ENCODE measurements at places on chromosomes 1 and 21. TPM values are rescaled to one million over a fixed set of nuclear protein-coding genes. Genes with fewer than 3 reads are reported as not detected.
A peak's percentile ranks its signal among the peaks of the same experiment; 100 is the strongest.

DNA sequence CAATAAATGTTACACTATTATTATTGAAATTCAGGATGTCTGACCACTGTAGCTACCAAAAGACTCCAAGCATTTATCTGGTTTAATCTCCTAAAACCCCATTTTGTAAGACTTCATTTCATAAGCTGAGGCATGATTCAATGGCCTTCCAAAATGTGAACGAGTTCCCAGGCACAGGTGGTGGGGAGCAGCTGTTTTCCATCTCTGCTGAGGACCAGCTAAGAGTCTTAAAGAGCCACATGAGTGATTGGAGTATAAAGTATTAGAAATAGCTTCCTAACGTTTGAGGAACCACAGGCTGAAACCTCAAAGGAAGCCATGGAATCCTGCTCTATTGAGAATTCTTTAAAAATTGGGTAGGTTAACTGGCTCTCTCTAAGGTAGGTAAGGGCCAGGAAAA, 44.9 kb downstream of the SEC16B start:
- H3K4me3 ChIP-seq: no peak overlapping the region
- no peaks in the 10 kb centered on the region for H3K27me3 ChIP-seq
- no peak for DNase-seq
- H3K4me1 ChIP-seq: no peaks in the 10 kb centered on the region

DNA sequence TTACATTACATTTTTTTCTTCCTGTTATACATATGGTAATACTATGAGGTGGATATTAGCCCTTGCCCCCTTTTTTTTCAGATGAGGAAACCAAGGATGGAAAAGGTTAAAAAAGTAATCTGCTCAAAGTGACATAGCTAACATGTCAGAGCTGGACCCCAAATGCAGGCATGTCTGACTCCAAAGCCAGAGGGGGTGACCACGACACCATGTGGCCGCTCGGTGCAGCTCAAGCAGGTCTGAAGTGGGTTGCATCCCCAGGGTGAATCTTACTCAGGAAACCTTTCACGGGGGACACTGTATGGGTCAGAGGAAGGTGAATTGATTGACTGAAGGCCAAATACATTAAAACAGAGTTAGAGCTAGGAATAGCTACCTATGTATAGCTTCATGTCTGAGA, 34.8 kb downstream of the CD34 start:
- H3K4me1 ChIP-seq: peaks cover 33% of the 10 kb centered on the region
- no peak overlapping the region for H3K27ac ChIP-seq
- no peaks in the 10 kb centered on the region for H3K36me3 ChIP-seq
- H3K4me3 ChIP-seq: no peak overlapping the region

DNA sequence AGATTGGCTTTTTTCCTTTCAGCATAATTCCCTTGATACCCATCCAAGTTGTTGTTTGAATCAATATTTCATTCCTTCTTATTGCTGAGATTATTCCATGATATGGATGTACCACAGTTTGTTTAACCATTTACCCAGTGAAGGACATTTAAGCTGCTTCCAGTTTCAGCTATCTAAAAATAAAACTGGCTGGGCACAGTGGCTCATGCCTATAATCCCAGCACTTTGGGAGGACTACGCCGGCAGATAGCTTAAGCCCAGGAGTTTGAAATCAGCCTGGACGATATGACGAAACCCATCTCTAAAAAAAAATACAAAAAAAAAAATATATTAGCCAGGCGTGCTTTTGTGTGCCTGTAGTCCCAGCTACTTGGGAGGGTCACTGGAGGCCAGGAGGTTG, 32.6 kb downstream of the SEMA6C start:
- H3K36me3 ChIP-seq: peaks cover 7% of the 10 kb centered on the region
- DNase-seq: no peak
- no peak overlapping the region for H3K4me3 ChIP-seq
- H3K27me3 ChIP-seq: no peaks in the 10 kb centered on the region
- H3K4me1 ChIP-seq: no peaks in the 10 kb centered on the region

GRCh38 chr1:212635141-212635631, 26.6 kb downstream of the ATF3 start:
- no peaks in the 10 kb centered on the region for H3K27me3 ChIP-seq
- H3K4me1 ChIP-seq: peaks cover 22% of the 10 kb centered on the region
- H3K4me3 ChIP-seq: no peak overlapping the region
- no peaks in the 10 kb centered on the region for H3K36me3 ChIP-seq
- no peak for DNase-seq

DNA sequence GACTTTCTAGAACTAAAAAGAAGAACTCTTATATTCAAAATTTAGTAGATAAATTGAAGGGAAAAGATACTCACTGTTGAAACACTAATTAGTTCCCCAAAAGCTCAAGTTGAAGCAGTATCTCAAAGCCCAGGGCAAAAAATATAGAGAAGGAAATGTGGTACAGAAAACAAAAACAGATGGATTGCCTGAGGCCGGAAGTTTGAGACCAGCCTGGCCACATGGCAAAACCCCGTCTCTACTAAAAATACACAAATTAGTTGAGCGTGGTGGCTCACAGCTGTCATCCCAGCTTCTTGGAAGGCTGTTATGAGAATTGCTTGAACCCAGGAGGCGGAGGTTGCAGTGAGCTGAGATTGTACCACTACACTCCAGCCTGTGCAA, 36.0 kb downstream of the FAM177B start:
- H3K27ac ChIP-seq: no peak overlapping the region
- H3K27me3 ChIP-seq: no peaks in the 10 kb centered on the region
- no peaks in the 10 kb centered on the region for H3K4me1 ChIP-seq

DNA sequence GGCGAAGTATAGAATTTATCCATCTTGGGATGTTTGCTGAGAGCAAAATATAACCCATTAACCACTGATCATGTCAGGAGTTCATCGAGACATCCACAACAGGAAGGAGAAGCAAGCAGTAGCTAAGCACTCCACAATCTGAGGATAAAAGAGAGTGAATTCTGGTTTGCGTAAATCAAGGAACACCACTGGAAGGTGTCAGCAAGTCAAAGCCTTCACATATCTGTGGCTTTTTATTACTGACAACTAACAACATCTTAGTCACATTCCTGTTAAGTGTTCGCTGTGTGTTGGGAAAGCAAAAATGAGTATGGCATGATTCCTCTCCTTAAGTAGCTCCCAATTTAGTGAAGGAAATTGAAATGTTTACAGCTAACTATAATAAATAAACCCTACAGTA, 44.5 kb upstream of the DARS2 start:
- peaks cover 43% of the 10 kb centered on the region for H3K36me3 ChIP-seq
- H3K27me3 ChIP-seq: no peaks in the 10 kb centered on the region
- H3K27ac ChIP-seq: no peak overlapping the region
- no peak overlapping the region for H3K4me3 ChIP-seq

GRCh38 chr1:198892065-198892464, 253.2 kb downstream of the PTPRC start:
- H3K4me3 ChIP-seq: no peak overlapping the region
- no peak for DNase-seq
- H3K27me3 ChIP-seq: no peaks in the 10 kb centered on the region
- no peaks in the 10 kb centered on the region for H3K36me3 ChIP-seq

DNA sequence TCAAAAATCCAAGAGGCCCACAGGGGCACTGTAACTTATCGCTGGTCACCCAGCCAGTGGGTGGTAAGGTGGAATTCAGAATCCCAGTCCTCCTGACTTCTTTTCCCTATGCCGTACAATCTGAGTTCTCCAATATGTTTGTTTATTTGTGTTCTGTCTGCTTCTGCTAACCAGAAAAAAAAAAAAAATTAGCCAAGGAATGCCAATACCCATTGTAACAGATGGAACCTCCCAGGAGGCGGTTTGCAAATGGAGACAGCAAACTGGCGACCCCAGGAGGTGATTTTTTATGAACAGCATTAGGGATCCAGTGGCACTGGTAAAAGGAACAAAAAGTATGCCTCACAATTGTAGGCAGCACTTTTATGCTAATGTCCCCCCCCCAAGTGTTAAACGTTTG, 189.0 kb upstream of the FGGY start:
- no peaks in the 10 kb centered on the region for H3K4me1 ChIP-seq
- no peaks in the 10 kb centered on the region for H3K27me3 ChIP-seq
- no peak overlapping the region for H3K27ac ChIP-seq
- no peak for DNase-seq
- H3K36me3 ChIP-seq: no peaks in the 10 kb centered on the region

- DNase-seq: no peak
- H3K27ac ChIP-seq: peak overlapping the region; percentile 68
- peak overlapping the region; percentile 94 for H3K4me3 ChIP-seq
- H3K27me3 ChIP-seq: no peaks in the 10 kb centered on the region
- H3K36me3 ChIP-seq: no peaks in the 10 kb centered on the region
- H3K4me1 ChIP-seq: peaks cover 9% of the 10 kb centered on the region
Observed at GRCh38 chr21:33490991-33491372, 534 bp downstream of the DNAJC28 start.

- no peak overlapping the region for H3K27ac ChIP-seq
- no peak overlapping the region for H3K4me3 ChIP-seq
- H3K4me1 ChIP-seq: no peaks in the 10 kb centered on the region
- no peaks in the 10 kb centered on the region for H3K27me3 ChIP-seq
- no peak for DNase-seq
Observed at GRCh38 chr1:241217516-241217915, 139.5 kb downstream of the RGS7 start.

DNA sequence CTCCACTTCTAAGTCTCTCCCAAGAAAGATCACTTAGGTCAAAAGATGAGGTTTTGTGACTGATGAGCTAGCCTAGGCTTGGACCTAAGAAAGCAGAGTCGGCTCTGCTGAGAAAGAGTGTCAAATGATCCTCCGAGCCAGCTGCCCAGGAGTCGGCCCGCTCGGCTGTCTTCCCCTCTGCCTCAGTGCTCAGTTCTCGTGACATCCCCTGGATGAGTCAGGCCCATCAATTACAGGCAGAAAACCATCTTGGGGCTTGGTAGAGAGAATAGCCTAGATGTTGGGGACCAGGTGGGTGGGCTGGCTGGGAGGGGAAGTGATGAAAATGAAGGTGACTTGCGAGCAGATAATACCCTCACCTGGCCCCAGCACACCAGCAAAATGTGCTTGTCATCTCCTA, 60.5 kb downstream of the SLC66A1 start:
- no peak overlapping the region for H3K4me3 ChIP-seq
- H3K4me1 ChIP-seq: no peaks in the 10 kb centered on the region
- H3K27me3 ChIP-seq: no peaks in the 10 kb centered on the region
- peaks cover 27% of the 10 kb centered on the region for H3K36me3 ChIP-seq

DNA sequence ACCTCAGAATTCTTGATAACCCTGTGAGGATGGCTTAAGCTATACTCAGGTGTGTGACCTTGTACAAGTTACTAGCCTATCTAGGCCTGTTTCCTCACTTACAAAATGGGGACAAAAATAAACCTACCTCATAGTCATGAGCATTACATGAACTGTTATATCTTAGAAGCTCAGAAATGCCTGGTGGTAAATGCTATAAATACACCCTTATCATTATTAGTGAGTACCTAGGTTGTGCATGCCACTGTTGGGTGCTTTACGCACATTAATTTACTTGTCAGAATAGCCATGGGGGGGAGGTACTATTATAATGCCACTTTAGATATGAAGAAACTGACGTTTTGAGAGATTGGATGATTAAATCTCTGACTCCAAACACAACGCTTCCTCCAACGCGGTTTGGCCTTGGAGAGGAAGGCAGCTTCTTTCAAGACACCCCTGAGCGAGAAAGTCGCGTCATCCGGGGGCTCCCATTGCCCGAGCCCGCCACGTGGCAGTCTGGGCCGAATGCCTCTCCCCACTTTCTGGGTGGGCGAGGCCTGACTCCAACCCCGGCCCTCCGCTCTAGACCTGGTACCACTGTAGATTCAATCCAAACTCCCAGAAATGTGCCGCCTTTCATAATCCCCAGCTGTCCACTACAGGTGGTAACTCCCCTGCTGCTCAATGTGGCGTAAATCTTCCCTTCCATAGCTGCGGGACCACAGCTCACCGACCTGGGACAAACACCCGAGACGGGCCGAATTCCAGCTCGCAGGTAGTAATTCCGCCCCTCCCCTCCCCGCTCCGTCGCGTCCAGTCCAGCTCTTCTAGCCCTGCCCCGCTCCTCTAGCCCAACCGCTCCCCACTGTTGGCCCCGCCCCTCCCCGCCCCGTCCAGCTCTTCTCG, 771 bp upstream of the RAD54L start:
- peak overlapping the region; percentile 74 for H3K27ac ChIP-seq
- peak overlapping the region; percentile 95 for H3K4me3 ChIP-seq
- DNase-seq: no peak
- peaks cover 9% of the 10 kb centered on the region for H3K4me1 ChIP-seq
- H3K27me3 ChIP-seq: no peaks in the 10 kb centered on the region
- H3K36me3 ChIP-seq: no peaks in the 10 kb centered on the region

DNA sequence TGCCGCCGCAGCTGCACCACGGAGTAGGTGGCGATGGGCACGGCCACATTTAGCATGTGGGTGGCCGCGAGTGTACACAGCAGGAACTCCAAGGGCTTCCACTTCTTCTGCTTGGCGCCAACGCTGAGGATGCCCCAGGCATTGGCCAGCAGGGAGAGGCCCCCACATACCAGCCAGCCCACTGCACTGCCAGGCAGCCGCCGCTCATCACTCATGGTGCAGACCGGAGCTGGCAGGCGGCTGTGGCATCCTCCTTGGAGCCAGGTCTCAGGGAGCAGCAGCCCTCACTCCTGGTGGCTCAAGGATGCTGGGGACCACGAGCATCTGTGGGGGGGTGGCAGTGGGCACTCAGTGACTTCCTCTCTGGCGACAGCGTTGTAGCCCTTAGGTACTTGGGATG, 6.2 kb downstream of the GPR153 start:
- no peak for DNase-seq
- no peaks in the 10 kb centered on the region for H3K36me3 ChIP-seq
- no peak overlapping the region for H3K27ac ChIP-seq

- no peaks in the 10 kb centered on the region for H3K4me1 ChIP-seq
- H3K27ac ChIP-seq: no peak overlapping the region
- no peaks in the 10 kb centered on the region for H3K27me3 ChIP-seq
- no peak overlapping the region for H3K4me3 ChIP-seq
- H3K36me3 ChIP-seq: no peaks in the 10 kb centered on the region
Observed at GRCh38 chr1:91283421-91283726, 121.3 kb downstream of the HFM1 start.

DNA sequence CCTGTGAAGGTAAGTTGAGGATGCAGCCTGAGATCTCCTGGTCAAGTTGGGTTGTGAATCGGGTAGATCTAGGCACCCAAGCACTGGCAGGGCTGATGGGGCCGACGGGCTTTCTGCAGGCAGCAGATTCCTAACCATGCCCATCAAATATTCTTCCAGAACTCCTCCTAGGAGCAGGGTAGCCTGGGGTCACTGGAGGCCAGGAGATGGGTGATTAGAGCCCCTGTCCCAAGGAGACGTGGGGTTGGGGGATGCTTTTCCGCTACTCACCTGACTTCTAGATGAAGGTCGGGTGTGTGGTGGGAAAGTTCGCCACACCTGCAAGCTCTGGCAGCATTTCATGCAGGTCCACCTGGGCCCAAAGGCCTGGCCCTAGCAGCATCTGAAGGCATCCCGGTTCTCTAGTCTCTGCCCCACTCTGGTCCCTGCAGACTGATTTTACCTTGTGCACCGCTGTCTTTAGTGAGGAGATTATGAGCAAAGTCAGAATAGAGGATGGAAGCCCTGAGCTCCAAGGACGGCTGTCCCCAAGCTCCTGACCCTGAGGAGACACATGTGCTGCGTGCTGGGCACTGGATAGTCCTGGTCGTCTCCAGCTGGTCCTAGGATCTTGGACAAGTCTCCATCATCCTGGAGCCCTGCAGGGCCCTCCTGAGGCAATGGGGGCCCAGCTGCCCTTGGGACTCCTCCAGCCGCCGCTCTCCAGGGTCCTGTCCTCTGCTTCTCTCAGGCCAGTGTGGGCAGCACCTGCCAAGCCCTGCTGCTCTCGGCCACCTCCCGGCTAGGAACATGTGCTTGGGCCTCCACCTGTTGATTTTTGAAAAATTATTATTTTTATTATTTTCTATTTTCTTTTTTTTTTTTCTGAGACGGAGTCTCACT, 21.8 kb upstream of the C2CD2 start:
- peaks cover 17% of the 10 kb centered on the region for H3K4me1 ChIP-seq
- no peaks in the 10 kb centered on the region for H3K27me3 ChIP-seq
- H3K4me3 ChIP-seq: no peak overlapping the region
- no peak for DNase-seq
- no peak overlapping the region for H3K27ac ChIP-seq

The TTC39A gene
- total RNA-seq: not detected

The LCA5L gene
- 0.13 TPM for total RNA-seq

The CGN gene
- total RNA-seq: 1.6 TPM

The TSTD1 gene
- 46.1 TPM for total RNA-seq

The RAB3B gene
- 0.11 TPM for total RNA-seq

Data from CD8-positive, alpha-beta memory T cell (primary cell).